ENCODE measurements at places on chromosomes 7 and 10.

GRCh38 chr7:143397710-143398530, 10.7 kb downstream of the EPHA1 start:
- DNase-seq = no peak

DNA sequence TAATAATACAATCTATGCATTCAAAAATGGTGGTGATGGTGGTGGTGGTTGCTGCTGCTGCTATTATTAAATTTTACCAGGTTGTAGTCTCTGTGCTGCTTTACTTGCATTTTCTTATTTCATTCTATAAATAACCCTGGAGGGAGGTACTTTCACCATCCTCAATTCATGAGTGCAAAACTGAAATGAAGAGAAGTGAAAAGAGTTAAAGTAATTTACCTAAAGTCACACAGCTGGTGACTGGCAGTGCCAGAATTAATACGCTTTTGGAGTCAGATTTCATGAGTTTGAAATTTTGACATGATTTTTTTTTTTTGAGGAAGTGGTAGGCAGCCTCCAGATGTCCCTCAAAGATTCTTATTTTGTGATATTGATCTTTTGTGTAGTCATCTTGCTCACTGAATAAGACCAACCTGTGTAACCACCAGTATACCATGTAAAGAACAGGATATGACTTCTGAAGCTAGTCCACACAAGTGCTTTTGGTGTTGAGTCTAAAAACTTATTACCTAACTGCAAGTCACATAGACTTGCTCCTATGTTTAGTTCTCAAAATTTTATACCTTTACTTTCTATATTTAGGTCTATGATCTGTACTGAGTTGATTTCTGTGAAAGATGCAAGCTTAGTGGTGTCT, 218.8 kb downstream of the ZWINT start:
- no peak for DNase-seq

GRCh38 chr7:104625956-104626355, 297.6 kb downstream of the LHFPL3 start:
- DNase-seq = no peak

DNA sequence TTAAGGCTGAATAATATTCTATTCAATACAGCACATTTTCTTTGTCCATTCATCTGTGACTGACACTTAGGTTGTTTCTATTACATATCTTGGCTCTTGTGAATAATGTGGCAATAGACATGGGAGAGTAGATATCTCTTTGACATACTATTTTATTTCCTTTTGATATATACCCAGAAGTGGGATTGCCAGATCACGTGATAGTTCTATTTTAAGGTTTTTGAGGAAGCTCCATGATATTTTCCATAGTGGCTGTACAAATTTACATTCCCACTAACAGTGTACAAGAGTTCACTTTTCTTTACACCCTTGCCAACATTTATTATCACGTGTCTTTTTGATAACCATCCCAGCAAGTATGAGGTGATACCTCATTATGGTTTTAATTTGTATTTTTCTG, 1114.7 kb downstream of the CNTNAP2 start:
- DNase-seq = no peak

DNA sequence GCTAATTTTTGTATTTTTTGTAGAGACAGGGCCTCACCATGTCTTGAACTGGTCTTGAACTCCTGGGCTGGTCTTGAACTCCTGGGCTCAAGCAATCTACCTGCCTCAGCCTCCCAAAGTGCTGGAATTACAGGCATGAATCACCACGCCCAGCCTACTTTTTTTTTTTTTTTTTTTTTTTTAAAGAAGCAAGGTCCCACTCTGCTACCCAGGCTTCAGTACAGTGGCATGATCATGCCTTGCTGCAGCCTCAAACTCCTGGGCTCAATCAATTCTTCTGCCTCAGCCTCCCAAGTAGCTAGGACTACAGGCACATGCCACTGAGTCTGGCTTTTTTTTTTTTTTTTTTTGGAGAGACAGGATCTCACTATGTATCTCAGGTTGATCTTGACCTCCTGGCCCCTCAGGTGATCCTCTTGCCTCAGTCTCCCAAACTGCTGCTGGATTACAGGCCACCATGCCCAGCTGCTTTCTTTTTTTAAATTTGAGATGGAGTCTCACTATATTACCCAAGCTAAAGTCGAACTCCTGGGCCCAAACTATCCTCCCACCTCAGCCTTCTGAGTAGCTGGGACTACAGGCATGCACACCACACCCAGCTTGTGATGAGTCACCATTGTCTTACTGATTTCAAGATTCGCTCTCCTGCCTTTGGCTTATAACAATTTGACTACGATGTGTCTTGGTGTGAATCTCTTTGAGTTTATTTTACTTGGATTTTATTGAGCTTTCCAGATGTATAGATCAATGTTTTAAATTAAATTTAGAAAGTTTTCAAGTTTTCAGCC, 9.0 kb downstream of the RPEL1 start:
- DNase-seq = no peak

DNA sequence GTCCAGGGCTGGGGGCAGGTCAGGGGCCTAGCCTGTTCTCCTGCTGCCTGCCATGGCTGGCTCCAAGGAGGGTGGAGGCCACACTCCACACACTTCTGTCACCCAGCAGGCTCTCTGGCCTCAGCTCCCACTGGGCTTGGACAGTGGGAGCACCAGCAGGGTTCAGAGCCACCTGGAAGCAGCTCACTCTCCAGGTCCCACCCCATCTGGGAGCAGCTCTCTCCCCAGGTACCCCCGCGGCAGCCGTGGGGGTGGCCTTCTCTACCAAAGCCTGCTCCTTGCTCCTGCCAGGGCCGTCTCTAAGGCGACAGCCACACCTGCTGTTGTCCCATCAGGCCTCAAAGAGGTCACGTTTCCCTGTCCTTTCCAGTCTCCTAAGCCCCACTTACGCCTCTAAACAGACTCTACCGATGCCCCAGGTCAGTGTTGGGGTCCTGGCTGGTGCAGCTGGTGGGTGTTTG, 142.5 kb upstream of the RET start:
- DNase-seq = peak; percentile 77

GRCh38 chr10:122138831-122139625, 132.1 kb upstream of the BTBD16 start:
- DNase-seq = no peak

- no peak for DNase-seq
These were observed 425 bp downstream of the TLL2 start for GRCh38 chr10:96513305-96513697.

DNA sequence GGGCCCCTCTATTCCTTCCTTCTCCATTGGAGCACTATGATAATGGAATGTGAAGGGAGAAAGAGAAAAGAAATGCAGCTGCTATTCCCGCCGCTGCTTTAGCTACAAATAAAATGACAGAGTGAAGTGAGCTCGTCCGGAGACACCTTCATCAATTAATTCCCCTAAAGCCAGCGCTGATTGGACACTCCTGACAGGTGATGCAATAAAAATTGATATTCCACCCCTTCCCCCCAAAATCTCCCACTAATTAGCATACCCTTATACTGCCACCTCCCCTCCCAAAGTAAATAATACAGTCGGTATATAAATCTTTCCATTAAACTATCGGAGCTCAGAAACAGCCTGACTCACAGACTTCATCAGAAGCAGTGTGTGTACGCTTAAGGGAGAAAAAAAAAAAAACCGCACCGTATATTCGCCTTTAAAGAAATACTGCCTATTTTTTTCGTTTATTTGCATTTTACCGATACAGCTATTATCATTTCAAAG, 7.3 kb downstream of the SKIDA1 start:
- no peak for DNase-seq

GRCh38 chr10:118522791-118523498, 72.5 kb downstream of the PRLHR start:
- DNase-seq = no peak

- no peak for DNase-seq
These were observed 494 bp upstream of the CFAP43 start for GRCh38 chr10:104232613-104233102.

GRCh38 chr10:78470267-78471103, 436.8 kb downstream of the RPS24 start:
- peak; percentile 59 for DNase-seq

DNA sequence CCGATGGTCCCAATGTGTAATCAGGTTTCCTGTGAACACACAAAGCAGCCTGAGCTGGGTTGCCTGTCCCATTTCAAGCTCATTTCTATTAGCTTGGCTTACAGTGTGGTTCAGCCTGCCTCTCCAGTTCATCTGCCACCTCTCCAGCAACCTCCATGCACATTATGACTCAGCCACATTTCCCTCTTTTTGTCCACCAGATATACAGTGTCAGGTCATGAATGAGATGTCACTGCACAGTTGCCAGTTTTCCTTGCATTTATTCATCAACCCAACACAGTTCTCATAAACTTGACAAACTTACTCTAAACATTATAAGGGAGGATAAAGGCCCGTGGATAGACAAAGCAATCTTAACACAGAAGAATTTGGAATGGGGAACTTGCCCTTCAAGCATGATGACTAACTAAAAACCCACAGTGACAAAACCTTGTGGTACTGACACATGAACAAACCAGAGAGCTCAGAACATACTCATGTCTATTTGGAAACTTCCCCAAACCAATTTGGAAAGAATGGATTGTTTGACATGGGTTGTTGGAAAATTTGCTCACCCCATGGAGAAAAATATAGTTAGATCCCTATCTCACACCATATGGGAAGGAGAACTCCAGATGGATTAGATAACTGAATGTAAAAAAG, 2.5 kb upstream of the CFAP58 start:
- no peak for DNase-seq

DNA sequence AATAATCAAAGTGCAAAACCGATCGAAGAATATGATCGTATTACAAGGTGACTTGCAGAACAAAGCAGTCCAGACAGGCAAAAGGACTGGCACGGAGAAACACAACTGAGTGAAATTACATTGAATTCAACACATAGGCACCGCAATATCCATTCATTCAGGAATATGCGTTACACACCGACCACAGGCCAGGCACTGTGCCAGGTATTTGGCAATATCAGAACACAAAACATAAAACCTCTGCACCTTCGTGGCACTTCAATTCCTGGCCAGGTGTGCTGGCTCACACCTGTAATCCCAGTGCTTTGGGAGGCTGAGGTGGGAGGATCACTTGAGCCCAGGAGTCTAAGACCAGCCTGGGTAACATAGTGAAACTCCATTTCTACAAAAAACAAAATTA, 187.9 kb downstream of the DIP2C start:
- no peak for DNase-seq

GRCh38 chr7:4768597-4769569, 6.5 kb upstream of the AP5Z1 start:
- DNase-seq = no peak

DNA sequence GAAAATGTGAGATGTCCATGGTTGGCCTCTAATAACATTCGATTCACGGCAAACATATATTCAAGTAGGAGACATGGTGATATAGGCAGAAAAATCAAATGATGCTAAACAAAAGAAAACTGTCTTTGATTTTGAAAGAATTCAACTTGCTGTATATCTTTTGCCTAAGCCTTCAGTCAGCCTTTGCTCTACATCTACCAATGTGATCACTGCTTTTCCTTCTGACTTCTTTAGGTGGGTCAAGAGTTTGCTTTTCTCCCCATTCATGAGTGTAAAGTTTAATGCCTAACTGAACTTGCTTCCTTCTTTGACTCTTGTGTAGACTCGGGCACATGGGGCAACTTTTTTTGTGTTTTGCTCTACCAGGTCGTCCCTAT, 417 bp upstream of the HIF1AN start:
- no peak for DNase-seq

GRCh38 chr10:132229834-132230556, 43.2 kb downstream of the DPYSL4 start:
- no peak for DNase-seq

- no peak for DNase-seq
These were observed 24.4 kb upstream of the CTAGE4 start for GRCh38 chr7:144158861-144159260.

DNA sequence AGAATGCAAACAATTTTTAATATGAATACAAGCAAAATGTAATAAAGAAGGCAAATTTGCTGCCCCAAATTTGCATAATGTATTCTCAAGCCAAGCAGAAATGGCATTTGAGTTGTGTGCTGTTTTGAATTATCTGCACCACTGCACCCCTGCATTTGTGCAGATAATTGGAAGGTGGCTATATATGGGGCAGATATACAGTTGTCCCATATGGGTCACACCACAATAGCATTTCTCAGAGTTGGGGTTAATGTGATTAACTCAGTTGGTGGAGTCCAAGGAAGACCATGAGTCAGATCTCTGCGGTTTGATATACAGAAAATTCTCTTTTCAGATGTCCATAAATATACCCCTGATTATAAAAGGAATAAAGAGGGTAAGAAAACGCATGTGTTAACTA, 68.9 kb upstream of the EXOC4 start:
- no peak for DNase-seq

DNA sequence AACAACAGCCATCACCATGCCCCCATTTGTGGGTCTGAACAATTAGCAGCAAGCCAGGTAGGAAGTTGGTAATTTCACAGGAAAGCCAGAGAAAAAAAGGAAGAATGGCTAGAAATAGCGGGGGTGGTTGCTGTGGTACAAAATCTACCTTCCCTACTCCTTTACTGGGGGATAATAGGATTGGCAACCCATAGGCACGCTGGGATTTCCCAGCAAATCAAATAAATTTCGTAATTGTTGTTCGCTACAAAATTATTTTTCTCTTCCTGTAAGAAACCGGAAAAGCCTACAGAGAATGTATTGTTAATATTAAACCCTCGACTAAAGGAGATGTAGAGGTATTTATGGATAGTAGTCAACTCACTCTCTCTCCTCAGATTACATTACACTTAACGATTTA, 123.9 kb downstream of the DOCK4 start:
- no peak for DNase-seq

- no peak for DNase-seq
These were observed 14.3 kb downstream of the ADAM12 start for GRCh38 chr10:126373972-126374371.

DNA sequence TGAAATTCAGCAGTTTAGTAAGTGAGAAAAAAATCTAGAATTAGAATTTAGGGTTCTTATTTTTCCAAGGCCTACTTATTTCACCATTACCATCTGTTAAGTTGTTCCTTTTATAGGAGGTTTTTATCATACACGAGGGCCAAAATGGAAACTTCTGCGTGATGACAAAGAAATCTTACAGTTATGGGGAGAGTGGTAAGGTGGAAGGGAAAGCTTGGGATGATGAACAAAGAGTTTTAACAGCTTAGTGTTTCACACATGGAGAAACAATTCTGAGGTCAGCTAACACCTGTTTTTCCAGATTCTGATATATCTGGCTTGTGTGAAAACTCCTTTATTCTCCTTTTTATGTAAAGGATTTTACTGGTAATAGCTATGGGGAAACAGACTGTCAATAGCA, 49.8 kb upstream of the SEMA3C start:
- DNase-seq = no peak

DNA sequence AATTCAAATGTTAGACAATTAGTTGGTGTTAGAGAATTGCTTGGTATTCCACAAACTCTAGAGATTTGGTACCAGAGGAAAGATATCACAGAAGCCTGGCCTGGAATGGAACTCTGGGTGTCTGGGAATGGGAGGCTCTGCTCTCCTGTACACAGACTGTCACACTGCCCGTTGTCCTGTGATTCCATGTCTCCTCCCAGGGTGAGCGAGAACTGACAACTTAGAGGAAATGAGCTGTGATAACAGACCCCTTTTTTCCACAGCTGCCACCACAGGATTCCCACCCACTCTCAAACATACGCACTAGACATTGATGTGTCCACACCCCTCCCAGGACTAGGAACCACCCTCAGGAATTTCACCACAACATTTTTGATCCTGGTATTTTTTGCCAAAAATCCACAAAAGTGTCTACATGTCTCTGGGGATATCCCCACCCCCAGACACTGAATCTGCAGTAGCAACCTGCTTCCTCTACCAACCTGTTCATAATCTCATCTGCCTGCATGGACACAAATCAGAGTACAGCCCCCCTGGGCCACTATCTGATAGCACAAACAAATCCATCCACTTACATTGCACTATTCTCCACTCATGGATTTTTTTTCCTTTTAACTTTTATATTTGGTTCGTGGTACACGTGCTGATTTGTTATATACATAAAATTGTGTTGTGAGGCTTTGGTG, 4.7 kb downstream of the ZNF273 start:
- no peak for DNase-seq
